NCI-H1092 (cell line): ENCODE measurements at places on chromosomes 13 and 19.

DNA sequence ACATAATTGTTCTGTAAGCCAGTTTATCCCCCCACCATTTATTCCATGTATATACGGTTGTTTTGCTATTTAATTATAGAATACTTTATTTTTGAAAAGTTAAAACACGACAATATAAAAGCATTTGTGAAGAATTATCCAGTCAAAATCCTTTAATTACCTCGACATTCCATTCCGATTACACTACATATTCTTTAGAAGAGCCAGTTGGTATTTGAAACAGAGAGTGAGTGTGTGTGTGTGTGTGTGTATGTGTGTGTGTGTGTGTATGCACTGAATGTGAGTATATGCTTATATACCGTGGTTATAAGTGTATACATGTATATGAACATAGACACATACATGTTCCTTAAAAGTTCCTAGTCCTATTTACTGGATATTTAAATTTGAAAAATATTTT lies 87.8 kb upstream of the KLF5 start:
- no peak for DNase-seq

DNA sequence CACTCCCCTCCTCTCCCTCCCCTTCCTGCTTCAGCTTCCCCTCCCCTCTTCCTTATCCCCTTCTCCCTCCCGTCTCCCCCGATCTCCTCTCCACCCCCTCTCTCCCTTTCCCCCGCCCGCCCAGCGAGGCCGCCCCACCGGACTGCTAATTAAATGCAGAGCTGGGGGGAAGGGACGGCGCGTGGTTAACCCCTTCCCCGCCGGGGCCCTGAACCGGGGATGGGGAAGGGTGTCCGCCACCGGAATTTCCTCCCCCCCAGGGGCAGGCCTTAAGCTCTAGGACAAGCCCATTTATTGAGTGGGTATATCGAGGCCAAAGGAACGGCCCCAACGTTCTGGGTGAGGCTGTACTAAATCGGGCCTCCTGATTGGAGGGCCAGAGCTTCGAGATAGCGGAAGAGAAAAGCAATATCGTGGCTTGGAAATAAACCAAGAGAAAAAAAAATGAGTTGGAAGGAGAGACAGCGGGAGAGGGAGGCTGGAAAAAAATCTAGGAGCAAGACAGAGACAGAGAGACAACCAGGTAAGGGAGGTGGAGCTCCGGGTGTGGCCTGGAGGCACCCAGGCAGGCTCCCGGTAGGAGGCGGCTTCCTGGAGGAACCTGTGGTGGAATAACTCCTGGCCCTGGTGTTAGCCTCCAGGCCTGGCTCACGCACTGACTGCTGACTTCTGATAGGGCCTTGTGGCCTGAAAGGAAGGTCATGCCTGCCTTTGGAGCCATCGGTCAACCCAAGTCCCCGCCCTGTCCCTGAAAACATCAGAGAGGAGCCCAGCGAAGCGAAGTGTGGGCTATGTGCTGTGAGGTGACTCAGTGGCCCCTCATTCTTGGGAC lies 11.6 kb upstream of the JUND start:
- no peak for DNase-seq

- DNase-seq, result no peak
Measured at GRCh38 chr19:6216236-6216995, 63.4 kb downstream of the MLLT1 start.

DNA sequence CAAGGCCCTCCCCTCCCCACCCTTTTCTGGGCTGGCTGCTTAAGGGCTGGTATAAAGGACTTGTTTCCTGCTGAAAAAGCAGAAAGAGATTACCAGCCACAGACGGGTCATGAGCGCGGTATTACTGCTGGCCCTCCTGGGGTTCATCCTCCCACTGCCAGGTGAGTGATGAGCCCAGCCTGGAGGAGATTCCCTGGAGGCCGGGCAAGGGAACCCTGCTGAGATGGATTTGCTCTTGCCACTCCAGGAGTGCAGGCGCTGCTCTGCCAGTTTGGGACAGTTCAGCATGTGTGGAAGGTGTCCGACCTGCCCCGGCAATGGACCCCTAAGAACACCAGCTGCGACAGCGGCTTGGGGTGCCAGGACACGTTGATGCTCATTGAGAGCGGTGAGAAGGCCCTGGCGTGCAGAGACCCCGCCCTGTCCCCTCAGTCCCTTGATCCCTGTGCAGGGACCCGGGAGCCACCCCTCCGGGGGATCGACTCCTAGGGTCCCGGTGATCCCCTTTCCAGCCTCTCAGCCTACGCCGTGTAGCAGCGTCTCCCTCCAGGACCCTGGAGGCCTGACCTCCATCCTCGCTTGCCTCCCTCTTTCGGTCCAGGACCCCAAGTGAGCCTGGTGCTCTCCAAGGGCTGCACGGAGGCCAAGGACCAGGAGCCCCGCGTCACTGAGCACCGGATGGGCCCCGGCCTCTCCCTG lies at the start of gene CD177:
Gene CD177, plus strand, starts transcription at position 81 of the 699 bp plus-strand sequence. Its CDS starts 29 bp downstream, at position 110.
- no peak for DNase-seq

DNA sequence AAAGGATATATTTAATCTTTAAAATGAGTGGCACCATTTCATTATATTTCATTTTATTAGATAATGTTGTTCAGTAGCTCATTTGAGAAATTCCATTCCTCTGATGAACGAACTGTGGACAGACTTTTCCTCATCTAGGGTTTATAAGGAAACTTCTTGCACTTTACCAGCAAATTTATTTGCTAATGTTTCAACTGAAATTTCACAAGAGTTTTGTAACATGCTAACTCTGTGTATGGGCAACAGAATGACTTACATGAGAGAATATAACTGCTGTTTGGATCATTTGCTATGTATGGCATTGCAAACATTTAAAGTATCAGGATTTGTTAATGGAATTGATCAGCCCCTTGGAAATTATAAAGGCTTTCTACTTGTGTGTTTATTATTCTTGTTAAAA lies 3.7 kb upstream of the IRS2 start:
- no peak for DNase-seq

DNA sequence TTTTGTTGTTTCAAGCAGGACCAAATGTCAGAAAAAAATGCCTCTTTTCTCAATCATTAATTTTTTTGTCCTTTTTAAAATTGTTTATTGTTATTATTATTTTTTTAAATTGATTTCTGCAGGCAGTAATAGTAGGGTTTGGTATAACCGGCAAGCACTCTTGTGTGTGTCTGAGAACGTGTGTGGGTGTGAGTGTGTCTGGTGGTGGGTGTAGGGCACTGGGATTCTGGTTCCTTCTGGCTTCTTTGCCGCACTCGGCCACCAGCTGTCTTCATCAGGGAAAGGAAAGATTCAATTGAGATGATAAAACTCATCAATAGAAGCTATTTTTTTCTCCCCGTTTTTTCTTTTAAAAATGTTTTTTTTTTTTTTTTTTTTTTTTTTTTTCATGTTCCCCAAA lies 56.4 kb downstream of the IER2 start:
- no peak for DNase-seq

GRCh38 chr13:24212674-24213073 lies 52.2 kb downstream of the SPATA13 start:
- DNase-seq, result no peak

- DNase-seq, result no peak
Measured at GRCh38 chr13:30065181-30065580, 214.8 kb upstream of the UBL3 start.

DNA sequence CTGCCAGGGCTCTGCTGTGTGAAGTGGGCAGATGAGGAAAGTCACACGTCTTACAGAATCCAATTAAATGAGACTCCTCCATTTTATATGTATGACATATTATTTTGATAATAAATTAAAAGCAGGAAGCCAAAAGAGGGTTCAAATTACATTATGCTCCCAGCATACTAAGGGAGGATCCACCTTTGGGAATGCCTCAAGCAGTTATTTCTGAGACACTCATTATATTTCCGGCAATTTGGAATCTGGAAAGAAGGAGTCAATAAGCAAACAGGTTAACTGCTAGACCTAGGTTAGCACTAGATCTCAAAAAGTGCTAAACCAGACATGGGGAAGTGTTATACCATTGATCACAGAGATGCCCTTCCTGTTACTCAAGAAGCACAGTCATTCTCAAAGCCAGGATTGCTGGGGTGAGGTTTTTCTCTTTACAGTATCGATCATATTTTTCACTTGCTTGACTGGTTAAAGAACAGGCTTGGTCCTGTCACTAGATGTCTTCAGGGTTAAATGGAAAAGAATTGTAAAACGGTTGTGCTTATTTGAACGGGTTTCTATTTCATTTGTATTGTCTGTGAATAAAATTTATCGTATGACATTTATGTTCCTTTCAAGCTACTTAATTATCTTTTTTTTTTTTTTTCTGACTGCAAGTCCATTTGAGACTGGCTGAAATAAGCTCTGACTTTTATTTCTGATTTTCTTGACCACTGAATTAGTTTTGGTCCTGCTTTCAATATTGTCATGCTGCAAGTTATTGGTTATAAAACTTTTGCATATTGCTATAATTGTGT lies 523.2 kb downstream of the KLF12 start:
- DNase-seq, result no peak

- no peak for DNase-seq
Measured at GRCh38 chr19:29248332-29248844, 35.4 kb upstream of the UQCRFS1 start.

DNA sequence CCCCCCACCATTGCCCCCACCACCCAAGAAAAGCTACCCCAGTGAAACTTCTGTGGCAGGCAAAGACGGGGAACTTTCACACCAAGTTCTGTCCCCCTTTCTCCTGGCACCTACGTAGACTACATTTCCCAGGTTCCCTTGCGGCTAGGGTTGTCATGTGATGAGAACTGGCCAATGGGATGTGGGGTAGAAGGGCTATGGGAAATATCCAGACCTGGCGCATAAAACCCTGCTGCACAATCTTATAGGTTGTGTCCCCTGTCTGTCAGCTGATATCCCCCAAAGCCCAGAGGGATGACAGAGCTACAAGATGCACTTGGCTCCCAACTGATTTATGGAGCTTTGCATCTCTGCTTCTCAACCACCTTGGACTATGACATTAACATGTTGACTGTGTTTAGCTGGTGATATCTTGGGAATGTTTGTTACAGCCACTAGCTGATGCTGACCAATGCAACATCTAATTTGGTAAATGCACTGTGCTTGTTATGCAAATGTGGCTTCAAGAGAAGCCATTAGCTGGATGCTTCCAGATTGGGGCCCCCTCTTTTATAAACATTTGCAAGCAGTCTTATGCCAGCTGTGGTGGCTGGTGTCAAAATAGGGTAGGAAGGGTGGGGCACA lies 6.1 kb downstream of the SH2D3A start:
- DNase-seq, result no peak

- no peak for DNase-seq
Measured at GRCh38 chr13:29931696-29932095, 81.3 kb upstream of the UBL3 start.

DNA sequence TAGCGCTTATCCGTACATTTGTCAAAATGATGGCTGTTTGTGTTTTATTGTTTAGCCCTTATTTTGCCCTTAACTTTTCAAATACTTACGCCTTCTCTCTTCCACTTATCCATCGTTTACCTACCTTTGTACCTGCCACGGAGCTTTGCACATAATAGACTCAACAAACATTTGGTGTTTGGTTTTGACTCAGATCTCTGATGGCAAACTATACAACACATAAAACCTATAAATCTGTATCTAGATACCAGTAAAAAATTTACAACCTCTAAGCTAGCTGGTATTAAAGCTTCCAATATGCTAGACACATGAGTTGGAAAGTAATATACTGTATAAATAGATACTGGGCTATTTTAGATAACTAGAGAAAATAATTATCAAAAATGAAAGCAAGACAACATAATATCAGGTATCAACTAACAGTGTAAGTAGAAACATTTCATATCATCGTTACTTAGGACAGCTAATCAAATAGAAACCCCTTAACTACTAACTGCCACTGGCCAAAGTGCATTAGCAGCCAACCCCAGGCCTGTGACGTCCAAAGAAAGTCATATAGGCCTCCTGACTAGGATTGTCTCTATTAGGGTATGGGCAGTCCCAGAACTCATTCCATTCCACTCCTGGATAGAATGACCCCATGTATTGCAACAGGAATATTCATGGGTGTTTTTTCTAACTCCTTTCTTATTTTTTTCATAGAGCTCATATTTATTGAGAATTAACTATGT lies 53.8 kb downstream of the KCTD12 start:
- DNase-seq, result peak; percentile 70

DNA sequence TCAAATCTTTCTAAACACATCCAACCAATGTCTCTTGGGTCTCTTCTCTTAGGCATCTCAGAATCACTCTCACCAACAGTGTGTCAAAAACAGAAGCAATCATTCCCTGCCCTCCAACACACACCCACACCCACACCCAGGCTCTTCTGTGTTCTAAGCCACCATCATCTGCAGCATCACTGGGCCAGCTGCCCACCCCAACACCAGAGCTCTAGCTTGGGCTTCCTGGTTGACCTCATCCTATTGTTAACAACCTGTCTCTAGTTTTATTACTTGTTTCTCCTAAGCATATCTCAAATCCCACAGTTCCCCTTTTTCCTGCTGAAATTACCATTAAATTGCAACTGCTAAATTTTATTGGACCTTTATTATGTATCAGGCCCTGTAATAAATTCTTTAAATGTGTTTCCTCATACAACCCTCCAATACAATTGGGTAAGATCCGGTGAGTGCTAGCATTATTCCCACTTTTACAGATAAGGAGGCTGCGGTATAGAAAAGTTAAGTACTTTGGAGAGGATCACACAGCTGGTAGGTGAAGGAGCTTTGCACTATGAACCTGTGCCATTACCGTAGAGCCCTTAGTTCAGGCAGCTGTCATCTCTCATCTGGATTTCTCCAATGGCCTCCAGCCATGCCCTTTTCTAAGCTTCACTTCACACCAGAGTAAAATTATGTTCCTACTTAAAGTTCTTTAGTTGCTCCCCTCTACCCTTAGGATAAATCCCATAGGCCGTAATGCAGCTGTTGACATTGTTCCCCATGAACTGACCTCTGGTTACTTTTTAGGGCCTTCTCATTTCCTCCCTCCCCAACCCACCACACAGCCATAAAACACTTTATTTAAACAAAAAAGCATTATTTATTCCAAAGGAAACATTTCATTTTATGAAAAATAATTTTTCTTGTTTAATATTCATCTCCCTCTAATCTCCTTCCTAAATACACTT lies 227.7 kb downstream of the B3GLCT start:
- DNase-seq, result no peak

DNA sequence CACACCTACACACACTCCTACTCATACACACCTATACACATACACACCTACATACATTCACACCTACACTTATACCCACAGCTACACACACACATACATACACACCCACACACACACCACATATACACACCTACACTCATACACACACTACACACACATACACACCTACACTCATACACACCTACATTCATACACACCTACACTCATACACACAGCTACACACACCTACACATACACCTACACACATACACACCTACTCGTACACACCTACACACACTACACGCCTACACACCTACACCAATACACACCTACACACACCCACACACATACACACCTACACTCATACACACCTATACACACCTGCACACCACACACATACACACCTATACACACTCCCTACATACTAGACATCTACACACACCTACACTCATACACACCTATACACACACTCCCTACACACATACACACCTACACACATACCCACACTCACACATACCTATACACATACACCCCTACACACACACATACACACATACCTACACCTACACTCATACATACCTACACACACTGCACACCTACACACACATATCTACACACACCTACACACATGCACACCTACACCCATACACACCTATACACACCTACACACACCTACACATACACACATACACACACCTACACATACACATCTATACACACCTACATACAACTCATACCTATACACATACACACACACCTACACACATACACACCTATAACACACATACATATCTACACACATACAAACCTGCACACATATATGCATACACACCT lies 285.2 kb upstream of the MAB21L1 start:
- DNase-seq, result no peak

GRCh38 chr19:48451624-48452023 lies 3.8 kb upstream of the KCNJ14 start:
- DNase-seq, result no peak
